Breast epithelium (tissue), 4 donors: ENCODE measurements at places on chromosomes 3 and 15. TPM values are rescaled to one million over a fixed set of nuclear protein-coding genes. Genes with fewer than 3 reads are reported as not detected.

The SYNM gene
- total RNA-seq, result 115 TPM

GRCh38 chr3:66376568-66376967 lies 124.3 kb downstream of the LRIG1 start:
- H3K4me1 ChIP-seq, result no peaks in the 10 kb centered on the region
- DNase-seq, result no peak
- H3K27ac ChIP-seq, result no peak overlapping the region
- H3K36me3 ChIP-seq, result peaks cover 25% of the 10 kb centered on the region

- no peaks in the 10 kb centered on the region for H3K36me3 ChIP-seq
- no peak overlapping the region for H3K27ac ChIP-seq
- no peak overlapping the region for H3K4me3 ChIP-seq
- H3K4me1 ChIP-seq, result no peaks in the 10 kb centered on the region
- H3K27me3 ChIP-seq, result no peaks in the 10 kb centered on the region
Observed at GRCh38 chr15:38622304-38622703, 57.7 kb upstream of the RASGRP1 start.

The ZNF80 gene
- not detected for total RNA-seq

- no peaks in the 10 kb centered on the region for H3K4me1 ChIP-seq
- no peak overlapping the region for H3K27ac ChIP-seq
- DNase-seq, result no peak
Observed at GRCh38 chr3:52388933-52389332, 56.0 kb downstream of the SEMA3G start.
